Body of pancreas (tissue), 4 donors: ENCODE measurements at places on chromosomes 16 and 17. TPM values are rescaled to one million over a fixed set of nuclear protein-coding genes. Genes with fewer than 3 reads are reported as not detected.

- peak; percentile 96 for DNase-seq
- peak overlapping the region; percentile 73 for H3K27ac ChIP-seq
- no peaks in the 10 kb centered on the region for H3K36me3 ChIP-seq
- no peak overlapping the region for H3K4me3 ChIP-seq
- no peaks in the 10 kb centered on the region for H3K27me3 ChIP-seq
These were observed 30.6 kb downstream of the CDRT15 start for GRCh38 chr17:14205992-14206461.

DNA sequence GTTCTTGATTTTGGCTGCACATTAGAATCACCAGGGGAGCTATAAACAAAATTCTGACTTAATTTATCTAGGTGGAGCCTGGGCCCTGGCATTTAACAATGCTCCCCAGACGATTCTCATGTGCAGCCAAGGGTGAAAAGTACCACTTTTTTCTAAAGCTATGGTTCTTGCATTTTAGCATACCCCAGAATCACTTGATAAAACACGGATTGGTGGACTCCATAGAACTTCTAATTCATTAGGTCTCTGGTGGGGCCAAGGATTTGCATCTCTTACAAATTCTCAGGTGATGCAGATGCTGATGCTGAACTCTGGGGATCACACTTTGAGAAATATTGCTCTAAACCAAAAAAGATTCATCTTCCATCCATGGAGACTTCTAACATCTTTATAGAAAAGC lies 74.5 kb downstream of the RPGRIP1L start:
- H3K36me3 ChIP-seq: no peaks in the 10 kb centered on the region
- DNase-seq: no peak
- no peak overlapping the region for H3K27ac ChIP-seq
- no peak overlapping the region for H3K4me3 ChIP-seq

DNA sequence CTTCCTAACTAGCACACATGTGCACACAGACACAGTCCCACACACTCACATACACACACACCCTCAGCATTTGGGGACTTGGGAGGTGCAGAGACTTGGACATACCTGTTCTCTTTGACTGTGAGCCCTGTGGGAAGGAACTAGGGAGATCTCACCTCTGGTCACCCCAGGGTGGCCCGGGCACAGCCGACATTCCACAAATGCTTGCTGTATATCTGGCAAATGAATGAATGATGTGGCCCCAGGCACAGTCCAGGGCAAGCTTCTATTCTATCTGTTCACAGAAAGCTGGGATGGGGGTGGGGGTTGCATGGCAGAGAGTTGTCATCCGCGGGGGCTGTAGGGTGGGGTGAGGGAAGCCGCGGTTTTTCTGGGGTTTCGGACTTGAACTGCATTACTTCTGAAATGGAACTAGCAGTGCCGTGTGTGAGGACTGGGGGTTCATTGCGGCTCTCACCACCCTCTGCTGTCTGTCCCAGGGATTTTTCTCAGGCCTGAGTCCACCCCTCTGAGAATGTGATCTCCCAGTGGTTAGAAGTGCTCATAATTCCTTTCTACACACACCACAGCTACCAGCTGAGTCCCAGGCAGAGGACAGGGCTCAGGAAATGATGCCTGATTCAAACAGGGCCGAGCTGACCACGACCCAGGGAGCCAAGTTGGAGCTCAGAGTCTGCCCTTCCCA lies 3.3 kb upstream of the RIPOR1 start:
- H3K4me1 ChIP-seq: peaks cover 32% of the 10 kb centered on the region
- DNase-seq: no peak
- H3K27ac ChIP-seq: no peak overlapping the region
- H3K27me3 ChIP-seq: no peaks in the 10 kb centered on the region

GRCh38 chr17:44749980-44750318 lies 8.8 kb upstream of the ADAM11 start:
- DNase-seq: no peak
- H3K27me3 ChIP-seq: no peaks in the 10 kb centered on the region
- H3K36me3 ChIP-seq: no peaks in the 10 kb centered on the region

The C16orf89 gene
- 17.1 TPM for total RNA-seq

The SYCE1L gene
- total RNA-seq: not detected

DNA sequence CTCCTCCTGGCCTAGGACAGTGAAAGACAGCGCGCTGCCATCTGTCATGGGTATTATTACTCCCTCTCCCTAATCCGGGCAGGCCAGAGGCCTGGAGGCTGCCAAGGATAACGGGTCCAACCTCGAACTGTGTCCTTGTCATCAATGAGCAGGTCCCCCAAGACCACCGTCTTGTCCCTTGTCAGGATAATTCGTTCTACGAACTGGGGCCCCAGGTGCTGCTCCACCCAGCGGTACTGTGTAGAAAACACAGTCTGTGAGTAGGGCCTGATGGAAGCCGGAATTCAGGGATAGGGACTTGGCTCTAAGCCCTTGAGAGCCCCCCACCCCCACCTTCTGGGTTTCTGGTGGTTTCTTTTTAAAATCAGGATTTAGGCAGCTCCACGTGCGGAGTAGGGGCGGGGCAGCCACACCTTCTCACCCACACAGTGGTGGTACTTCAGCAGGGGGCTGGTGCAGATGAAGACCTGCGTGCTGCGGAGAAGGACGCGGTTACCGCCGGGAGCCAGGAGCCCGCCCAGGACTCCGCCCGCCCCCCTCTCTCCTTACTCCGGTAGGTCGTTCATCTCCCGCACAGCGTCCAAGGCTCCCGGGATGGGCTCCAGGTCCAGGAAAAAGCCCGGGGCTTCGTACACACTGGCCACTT lies 787 bp downstream of the NT5C start:
- no peaks in the 10 kb centered on the region for H3K27me3 ChIP-seq

GRCh38 chr17:68141050-68141449 lies 105.5 kb downstream of the KPNA2 start:
- no peak overlapping the region for H3K4me3 ChIP-seq
- no peaks in the 10 kb centered on the region for H3K36me3 ChIP-seq
- no peaks in the 10 kb centered on the region for H3K27me3 ChIP-seq
- DNase-seq: no peak

The ZNF469 gene
- 0.99 TPM for total RNA-seq

The HOXB2 gene
- 32.3 TPM for total RNA-seq

The OTOA gene
- not detected for total RNA-seq

The VWA3A gene
- total RNA-seq: 0.52 TPM

The KRT20 gene
- not detected for total RNA-seq

DNA sequence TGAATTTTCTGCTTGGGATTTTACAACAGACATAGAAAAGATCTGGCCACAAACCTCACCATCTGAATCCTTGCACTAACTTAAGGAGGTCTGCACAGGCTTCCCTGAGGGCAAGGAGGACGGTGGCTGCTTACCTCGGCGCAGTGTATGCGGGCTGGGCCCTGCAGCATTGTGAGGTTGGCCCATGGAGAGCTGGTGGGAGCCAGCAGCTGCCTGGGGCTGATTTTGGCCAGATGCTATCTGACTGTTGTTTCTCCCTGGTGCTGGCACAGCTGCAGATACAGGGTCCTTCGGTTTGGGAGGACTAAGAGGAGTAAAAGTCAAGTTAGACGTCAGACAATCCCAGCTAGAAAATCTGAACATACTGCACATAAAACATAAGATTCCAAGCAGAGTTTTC lies 79.8 kb downstream of the ARHGAP17 start:
- H3K36me3 ChIP-seq: peaks cover 12% of the 10 kb centered on the region
- H3K4me1 ChIP-seq: no peaks in the 10 kb centered on the region
- H3K4me3 ChIP-seq: no peak overlapping the region
- DNase-seq: no peak
- no peaks in the 10 kb centered on the region for H3K27me3 ChIP-seq
- H3K27ac ChIP-seq: no peak overlapping the region
